Sigmoid colon (tissue), 7 donors: ENCODE measurements at places on chromosomes 5 and 9.

GRCh38 chr5:144467792-144468191, 297.1 kb downstream of the KCTD16 start:
- no peak overlapping the region for H3K4me3 ChIP-seq
- H3K27me3 ChIP-seq: no peaks in the 10 kb centered on the region
- DNase-seq: no peak
- no peaks in the 10 kb centered on the region for H3K36me3 ChIP-seq

DNA sequence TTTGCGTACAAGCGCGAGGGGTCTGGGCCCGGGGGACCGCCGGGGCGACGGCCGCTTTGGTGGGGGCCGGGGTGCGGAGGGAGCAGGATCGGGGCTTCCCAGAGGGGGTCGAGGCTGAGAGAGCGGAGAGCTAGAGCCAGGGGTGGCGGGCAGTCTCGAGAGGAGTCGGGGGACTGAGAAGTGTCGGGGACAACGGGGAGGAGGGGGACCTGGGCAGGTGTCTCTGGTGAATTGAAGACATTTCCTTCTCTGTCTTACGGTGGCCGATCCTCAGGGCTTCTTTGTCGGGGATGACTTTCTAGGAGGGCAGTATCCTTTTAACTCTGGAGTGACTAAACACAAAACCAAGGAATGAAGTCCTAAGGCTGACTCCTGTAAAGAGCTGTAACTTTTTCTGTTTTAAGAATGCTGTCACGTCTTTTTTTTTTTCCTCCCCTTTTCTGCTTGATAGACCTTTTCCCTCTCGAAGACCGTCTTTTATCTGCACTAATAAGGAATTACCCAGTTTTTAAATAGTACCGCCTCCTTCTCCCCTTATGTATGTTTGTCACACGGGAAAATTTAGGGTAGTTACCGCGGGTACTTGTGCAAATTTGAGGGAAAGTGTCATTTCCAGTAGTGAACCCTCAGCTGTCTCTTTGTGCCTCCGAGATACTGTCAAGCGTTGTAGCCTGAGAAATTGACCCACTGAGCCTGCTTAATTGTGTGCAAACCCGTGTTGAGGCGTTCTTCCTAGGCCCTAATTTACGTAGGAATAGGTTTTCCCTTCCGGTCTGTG, 822 bp downstream of the DENND4C start:
- H3K4me3 ChIP-seq: peak overlapping the region; percentile 99
- H3K27me3 ChIP-seq: no peaks in the 10 kb centered on the region
- peak; percentile 69 for DNase-seq
- H3K27ac ChIP-seq: peak overlapping the region; percentile 93

DNA sequence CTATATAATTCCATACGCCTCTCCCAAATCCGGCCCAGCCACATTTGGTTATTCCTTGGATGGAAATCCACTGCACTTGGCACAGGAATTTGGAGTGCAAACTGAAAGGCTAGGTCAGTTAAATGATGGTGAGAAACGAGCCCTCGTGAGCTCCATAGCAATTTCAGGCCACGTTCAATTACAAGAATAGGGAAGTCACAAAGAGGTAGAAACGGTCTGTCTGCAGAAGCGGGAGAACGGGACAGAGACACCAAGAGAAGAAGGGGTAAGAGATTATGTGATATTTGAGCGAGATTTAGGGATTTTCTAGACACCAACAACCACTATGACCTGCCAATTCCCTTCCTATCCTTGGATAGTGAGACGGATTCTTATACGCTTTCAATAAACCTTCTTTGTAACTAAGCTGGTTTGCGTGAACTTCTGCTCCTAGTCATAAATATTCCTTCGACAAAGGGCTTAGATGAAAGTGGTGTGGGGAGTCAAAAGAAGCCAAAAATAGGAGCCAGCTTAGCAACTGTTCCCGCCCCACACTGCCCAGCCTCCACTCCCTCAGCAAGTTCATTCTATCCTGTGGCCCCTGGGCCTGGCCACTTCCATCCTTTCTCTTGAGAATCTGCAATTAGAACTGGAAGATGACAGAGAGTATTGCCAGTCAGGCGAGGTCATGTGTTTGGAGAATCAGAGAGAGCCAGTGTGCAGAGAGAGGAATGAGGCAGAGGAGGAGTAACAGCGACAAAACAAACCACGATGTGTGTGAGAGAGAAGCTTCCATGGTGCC, 118.4 kb downstream of the ZNF608 start:
- DNase-seq: no peak
- H3K4me1 ChIP-seq: peaks cover 12% of the 10 kb centered on the region
- H3K4me3 ChIP-seq: no peak overlapping the region
- no peak overlapping the region for H3K27ac ChIP-seq
- H3K36me3 ChIP-seq: no peaks in the 10 kb centered on the region
- no peaks in the 10 kb centered on the region for H3K27me3 ChIP-seq

DNA sequence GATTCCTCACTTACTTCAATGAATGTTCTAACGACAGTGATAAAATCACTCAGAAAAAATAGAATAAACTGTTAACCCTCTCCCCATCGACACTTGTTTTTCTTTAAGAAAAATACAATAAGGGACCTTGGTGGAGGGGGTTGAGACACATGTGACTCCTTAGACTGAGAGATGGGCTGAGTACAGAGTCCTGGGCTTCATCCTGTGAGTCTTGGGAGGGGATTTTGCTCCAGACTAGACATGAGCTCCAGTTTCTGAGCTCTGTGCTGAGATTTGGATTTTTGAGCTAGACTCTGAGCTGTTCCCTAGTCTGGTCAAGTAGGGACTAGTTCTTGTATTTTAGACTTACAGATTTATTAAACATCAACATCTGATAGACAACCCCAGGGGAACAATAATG, 241.5 kb upstream of the MVB12B start:
- no peaks in the 10 kb centered on the region for H3K4me1 ChIP-seq
- DNase-seq: no peak
- no peaks in the 10 kb centered on the region for H3K27me3 ChIP-seq
- no peaks in the 10 kb centered on the region for H3K36me3 ChIP-seq

DNA sequence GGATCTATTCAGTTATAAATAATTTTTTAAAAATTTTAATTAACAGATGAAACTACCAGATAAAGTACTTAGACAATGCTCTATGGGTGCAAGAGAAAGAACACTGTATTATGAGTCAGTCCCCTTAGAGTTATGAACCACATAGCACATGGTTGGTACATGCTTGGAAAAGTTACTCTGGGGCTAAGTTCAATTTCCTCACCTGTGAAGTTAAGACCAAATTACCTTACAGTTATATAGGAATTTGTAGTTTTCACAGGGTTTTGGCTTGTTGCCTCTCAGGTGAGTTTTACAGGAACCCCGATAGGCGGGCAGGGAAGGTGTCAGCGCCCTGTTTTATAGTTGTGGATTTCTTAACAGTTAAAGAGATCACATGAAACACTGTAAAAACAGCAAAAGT, 1.2 kb downstream of the PANK3 start:
- H3K4me3 ChIP-seq: peak overlapping the region; percentile 74
- peaks cover 46% of the 10 kb centered on the region for H3K4me1 ChIP-seq
- H3K27ac ChIP-seq: no peak overlapping the region

- H3K4me1 ChIP-seq: peaks cover 33% of the 10 kb centered on the region
- no peak for DNase-seq
- no peaks in the 10 kb centered on the region for H3K36me3 ChIP-seq
- H3K4me3 ChIP-seq: no peak overlapping the region
- no peak overlapping the region for H3K27ac ChIP-seq
Observed at GRCh38 chr9:123996731-123997421, 14.7 kb upstream of the LHX2 start.

GRCh38 chr5:95283761-95284571, 928 bp downstream of the MCTP1 start:
- peak overlapping the region; percentile 57 for H3K4me3 ChIP-seq
- no peak overlapping the region for H3K27ac ChIP-seq
- no peak for DNase-seq
- peaks cover 25% of the 10 kb centered on the region for H3K4me1 ChIP-seq
- peaks cover 38% of the 10 kb centered on the region for H3K27me3 ChIP-seq
